B cell (primary cell): ENCODE measurements at places on chromosomes 12 and 14.
A peak's percentile ranks its signal among the peaks of the same experiment; 100 is the strongest.

- no peak for DNase-seq
These were observed 122.3 kb upstream of the CPM start for GRCh38 chr12:69055280-69055679.

DNA sequence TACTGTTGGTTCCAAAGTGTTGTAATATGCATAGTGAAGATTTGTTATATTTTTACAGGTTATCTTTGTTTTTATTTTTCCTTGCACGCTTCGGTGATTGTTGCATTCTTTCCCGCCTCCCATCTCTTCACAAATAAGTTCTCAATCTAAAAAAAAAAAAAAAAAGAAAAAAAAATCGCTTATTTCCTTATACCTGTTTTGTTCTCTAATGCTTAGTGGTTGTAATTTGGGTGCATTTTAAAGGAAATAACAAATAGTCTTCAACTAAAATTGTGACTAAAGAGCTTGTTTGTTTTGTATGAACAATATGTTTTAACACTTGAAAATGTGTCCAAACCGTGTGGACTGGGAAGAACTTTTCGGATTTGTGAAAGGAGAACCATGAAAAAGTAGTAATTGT is 1.5 kb downstream of the CAND1 start:
- no peak for DNase-seq

GRCh38 chr14:104388011-104388521 is 191.5 kb upstream of the C14orf180 start:
- DNase-seq, result no peak

- no peak for DNase-seq
These were observed 51.1 kb downstream of the RAB35 start for GRCh38 chr12:120065472-120065871.

- DNase-seq, result no peak
These were observed 21.1 kb downstream of the RASSF8 start for GRCh38 chr12:25979563-25979962.

DNA sequence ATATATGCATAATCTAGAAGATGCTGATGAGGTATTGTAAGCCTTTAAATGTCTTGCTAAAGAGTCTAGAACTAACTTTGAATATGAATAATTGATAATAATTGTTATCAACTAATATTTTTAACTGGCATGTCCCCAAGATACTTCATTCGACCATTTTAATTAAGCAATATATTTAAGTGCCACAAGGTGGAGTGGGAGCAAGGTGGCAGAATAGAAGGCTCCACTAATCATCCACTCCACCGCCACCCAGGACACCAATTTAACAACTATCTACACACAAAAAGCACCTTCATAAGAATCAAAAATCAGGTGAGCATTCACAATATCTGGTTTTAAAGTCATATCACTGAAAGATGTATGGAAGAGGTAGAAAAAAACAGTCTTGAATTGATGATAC is 409.6 kb downstream of the SEC23A start:
- no peak for DNase-seq

DNA sequence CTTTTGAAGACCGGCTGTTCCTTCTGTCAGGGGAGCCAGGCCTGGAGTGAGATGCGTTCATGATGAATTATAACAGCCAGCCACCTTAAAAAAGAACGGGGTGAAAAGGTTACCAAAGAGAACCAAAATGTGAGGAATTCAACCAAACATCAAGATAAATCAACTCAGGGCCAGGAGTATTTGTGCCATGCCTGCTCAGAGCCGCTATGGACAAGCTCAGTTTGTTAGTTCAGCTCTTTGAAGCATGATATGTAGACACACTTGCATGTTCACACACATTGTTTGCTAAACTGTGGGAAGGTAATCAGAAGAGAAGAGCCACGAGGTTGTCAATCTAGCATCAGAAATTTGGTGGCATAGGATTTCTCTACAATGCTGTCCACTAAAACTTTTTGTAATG is 367.4 kb upstream of the TBX3 start:
- DNase-seq, result no peak

GRCh38 chr12:52740584-52740983 is 36.6 kb downstream of the KRT76 start:
- DNase-seq, result no peak

DNA sequence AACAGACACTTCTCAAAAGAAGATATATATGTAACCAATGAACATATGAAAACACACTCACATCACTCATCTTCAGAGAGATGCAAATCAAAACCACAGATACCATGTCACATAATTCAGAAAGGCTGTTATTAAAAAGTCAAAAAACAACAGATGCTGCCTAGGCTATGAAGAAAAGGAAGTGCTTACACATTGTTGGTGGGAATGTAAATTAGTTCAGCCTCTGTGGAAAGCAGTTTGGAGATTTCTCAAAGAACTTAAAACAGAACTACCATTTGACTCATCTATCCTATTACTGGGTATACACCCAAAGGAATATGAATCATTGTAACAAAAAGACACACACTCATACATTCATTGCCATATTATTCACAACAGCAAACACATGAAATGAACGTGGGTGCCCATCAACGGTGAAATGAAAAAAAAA is 35.1 kb downstream of the EIF2S3B start:
- peak; percentile 20 for DNase-seq

DNA sequence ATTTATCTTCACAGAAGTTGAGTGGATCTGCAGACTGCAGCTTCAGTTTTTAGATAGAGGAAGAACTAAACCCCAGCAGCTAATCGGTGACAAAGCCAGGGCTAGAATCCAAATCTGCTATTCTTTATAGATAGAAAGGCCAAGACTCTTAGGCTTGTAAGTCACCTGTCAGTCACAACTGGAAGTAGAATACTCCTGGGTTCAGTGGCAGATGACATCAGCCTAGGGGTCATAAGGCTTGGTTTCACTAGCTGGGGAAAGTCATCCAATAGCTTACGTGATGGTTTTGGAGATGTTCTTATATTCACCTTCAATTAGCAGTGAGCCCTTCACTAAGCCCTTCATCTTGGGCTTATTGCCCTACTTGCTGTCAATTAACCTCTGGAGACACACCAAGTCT is 93.4 kb downstream of the APAF1 start:
- no peak for DNase-seq

DNA sequence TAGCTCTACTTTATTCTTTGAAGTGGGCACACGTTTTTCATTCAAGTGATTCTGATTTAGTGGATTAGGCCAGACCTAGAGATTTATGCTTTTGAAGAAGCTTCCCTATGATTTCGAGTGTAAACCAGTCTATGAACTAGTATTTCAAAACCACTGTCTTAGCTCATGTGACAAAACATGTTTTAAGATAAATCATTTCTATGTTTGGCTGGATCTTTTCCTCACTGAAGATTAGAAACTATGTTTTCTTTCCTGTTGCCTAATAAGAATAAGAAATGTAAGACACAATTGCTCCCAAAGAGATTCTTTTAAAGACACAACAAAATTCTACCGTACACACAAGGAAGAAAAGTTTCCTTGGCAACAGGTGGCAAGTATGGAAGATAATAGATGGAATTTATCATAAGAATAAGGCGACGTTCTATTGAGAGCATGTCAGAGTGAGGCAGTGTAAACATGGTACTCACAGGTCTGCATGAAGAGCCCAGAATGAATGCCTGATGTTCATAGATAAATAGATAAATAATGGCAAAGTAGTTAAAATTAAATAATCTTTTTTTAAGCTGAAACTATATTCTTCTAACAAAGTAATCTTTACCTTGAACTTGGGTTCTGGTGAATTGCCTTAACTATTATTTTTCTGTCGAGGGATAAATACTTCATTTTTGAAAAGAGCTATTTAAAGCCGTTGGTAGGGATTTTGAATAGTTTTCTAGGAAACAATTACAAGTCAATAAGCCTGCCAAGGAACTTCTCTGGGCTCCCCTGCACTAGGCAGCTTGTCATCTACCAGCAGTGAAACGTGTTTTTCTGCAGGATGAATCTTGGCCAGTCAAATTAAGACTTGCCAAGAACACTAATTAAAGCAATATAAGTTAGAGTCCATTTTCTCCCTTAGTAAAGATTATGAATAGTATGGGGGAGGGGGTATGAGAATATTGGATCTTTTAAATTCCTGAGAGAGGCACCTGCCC is 34.1 kb upstream of the C12orf75 start:
- DNase-seq, result no peak

DNA sequence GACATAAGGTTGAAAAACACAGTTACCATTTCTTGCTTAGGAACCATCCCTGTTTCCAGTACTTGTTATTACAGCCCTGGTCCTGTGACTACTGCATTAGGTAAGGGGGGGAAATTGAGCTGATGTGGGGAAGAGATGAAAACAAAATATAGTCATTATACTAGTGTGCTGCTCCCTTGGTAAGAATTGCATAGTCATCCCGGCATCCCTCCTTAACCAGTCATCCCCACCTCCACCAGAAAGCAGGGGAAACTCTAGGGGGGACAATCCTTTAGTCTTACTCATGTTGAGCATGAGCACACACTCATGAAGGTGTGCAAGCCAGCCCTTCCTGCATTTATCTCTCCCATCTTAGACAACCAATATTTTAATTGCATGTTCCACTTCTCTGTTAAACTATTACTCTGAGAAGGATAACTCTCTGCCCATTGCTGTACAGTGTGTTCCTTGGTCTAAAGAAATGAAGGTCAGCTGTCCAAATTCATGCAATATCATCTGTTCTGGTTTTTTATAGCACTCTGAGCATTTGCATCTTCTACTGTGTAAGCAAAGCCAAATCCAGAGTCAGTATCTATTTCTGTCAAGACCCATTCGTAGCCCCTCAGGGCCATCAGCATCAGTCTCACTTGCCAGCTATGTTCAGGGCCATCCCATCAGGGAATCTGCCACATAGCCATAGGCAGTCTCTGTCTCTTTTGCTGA is 46.8 kb downstream of the TMEM30B start:
- no peak for DNase-seq

DNA sequence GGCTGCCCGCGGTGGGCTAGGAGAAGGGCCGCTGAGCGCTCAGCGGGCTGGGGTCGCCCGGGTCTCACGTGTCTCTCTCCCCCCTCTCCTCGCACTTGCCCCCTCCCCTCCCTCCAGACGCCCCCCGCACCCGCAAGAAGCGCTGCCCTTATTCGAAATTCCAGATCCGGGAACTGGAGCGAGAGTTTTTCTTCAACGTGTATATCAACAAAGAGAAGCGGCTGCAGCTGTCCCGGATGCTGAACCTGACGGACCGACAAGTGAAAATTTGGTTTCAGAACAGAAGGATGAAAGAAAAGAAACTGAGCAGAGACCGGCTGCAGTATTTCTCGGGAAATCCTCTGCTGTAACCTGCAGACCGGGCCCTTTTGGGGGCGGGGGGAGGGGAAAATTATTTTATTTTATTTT is 314 bp upstream of the HOTAIR start:
- peak; percentile 36 for DNase-seq

DNA sequence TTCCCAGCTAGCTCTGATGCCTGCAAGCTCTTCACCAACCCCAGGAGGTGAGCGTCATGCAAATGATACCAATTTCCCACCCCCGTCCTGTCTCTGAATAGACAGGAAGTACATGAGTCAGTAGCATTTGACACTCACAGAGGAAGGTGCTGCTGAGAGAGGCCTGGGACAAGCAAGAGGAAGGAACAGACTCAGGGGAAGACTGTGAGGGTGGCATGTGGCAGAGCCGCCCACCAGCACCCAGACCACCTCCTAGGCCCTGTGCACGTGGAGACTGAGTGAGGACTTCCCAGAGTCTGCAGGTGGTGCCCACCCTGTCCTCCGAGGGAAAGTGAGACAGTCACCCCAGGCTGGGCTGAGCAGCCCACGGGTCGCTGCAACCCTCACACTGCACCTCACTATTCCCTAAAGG is 199.5 kb upstream of the SFSWAP start:
- DNase-seq, result peak; percentile 75

- DNase-seq, result peak; percentile 7
These were observed 1176.7 kb upstream of the SEL1L start for GRCh38 chr14:82710267-82710841.

DNA sequence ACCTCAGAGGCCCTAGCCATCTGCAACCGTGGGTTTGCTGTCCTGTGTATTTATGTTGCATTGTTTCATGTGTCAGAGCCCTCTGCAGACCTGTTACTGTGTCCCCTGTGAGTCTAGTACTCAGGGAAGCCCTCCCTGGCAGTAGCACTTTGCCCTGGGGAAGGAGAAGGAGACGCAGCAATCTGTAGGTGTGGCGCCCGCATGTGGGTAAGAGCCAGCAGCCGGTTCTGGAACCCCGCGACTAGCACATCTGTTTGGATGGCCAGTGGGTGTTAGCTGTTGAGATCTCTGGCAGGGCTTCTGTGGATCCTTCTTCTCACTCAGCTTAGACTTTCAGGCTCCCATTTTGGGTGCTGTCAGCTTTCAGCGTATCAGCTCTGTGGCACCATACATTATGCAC is 57.0 kb downstream of the TECPR2 start:
- no peak for DNase-seq

GRCh38 chr12:76276499-76277151 is 71.6 kb downstream of the BBS10 start:
- DNase-seq, result no peak
